ENCODE measurements at places on chromosomes 11 and 22. TPM values are rescaled to one million over a fixed set of nuclear protein-coding genes. Genes with fewer than 3 reads are reported as not detected.

DYNC2H1 gene
- polyA plus RNA-seq: 44.6 TPM

PHF21B gene
- 4.5 TPM for polyA plus RNA-seq

DNA sequence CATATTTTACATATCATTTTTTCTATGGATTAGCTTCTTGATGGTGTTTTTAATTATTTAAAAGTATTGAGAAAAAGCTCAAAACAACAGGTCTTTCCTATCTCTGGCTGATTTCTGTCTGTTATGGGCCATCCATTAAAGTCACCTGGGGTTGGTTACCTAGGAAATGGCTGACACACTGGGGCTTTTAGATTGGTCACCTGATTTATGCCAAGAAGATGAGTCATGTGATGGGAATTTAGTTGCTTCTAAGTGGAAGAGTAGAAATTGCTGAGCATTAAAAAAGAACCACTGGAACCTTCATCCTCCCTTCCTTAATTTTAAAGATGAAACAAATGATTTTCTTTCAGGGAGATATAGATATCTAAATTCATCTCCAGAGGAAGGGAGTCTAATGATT, 48.8 kb upstream of the LARGE1 start:
- DNase-seq: no peak

DNA sequence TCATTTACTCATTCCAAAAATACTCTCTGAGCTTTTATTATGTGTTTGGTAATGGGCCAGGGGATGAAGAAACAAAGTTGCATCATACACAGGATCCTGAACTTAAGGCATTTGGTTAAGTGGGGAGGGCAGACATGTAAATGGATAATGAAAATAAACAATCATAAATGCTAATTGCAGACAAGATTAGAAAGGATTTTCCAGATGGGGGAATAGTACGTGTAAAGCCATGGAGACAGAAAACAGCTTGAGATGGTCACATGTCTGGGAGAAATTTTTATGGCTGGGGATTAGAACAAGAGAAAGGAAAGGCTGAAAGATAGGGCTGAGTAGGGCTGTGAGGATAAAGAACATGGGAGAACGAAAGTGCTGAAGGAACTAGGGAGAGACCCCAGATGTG, 534.3 kb upstream of the LARGE1 start:
- DNase-seq: no peak

DNA sequence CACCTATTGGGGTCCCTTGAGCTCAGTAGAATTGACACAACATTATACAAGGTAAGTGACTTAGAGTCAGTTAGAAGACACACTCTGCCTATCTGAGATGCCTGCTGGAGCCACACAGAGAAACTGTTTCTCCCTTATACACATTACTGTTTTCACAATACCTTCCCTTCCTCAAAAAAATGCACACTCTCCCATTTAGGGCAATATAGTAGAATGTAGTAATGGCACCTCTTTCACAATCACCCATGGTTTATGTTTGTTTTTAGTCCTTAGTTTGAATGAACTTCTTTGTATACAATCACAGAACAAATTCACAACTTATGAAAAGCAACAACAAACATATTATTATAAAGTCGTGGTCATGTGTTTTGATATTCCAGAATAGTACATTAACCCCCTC, 14.3 kb downstream of the OR52H1 start:
- no peak for DNase-seq

GRCh38 chr11:133965031-133965601, 8.3 kb upstream of the IGSF9B start:
- no peak for DNase-seq

DNA sequence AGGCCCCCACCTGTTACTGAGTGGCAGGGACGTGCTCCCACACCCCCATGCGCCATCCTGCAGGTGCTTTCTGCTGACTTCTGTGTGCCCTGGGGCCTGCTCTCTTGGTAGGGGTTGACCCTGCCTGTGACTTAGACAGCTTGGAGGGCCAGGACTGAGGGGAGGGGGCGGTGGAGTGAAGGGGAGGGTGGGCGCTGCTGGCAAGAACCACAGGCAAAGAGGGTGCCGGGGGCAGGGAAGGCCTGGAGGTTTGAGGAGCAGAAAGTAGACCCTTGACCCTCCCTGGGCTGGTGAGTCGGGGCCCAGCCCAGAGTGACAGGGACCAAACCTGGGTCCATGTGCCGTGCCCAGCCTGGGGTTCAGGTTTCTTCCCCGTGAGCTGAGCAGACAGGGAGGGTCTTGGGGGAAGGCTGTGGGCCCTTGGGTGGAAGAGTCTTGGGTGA, 17.8 kb downstream of the KCNQ1 start:
- DNase-seq: no peak

Measured in renal pelvis (tissue), 12 donors.